Stimulated activated CD4-positive, alpha-beta T cell treated with anti-CD3 and anti-CD28 coated beads, Interleukin-4, amount 100 ng/mL, for 24 hours (primary cell): ENCODE measurements at places on chromosomes 5 and 9.
A peak's percentile ranks its signal among the peaks of the same experiment; 100 is the strongest.

DNA sequence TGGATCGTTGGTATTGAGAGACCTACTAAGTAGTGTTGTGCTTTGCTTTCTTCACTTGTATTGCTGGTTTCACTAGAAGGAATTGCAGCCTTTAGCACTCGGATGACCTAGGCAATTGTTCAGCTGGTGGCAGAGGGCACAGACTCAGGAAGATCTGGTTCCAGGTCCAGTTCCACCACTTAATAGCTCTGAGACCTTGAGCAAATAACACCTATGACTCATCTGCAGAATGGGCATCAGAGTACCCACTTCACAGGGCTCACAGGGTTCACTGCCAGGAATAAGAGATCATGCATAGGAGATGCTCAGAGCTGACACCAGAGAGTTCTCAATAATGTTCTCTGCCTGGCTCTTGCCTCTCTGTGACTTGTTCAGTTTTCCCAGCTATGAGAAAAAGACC is 133.6 kb downstream of the SIL1 start:
- DNase-seq, result no peak

DNA sequence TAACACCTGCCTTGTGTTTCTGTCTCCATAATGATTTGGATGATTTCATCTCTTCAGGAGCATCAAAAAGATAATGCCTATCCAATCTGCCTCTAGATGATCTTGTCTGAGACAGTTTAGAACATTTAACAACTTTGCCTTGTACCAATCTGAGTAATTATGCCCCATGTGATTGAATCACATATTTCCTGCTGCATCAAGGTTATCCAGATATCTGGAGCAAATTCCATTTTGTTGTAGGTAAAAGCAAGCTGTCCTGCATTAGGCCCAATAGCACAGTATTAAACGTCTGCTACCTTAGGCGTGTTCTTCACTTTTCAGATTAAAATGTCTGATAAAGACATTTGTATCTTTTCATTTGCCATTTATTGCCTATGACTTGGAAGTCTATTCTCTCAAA is 54.1 kb upstream of the MARCHF11 start:
- DNase-seq, result no peak

DNA sequence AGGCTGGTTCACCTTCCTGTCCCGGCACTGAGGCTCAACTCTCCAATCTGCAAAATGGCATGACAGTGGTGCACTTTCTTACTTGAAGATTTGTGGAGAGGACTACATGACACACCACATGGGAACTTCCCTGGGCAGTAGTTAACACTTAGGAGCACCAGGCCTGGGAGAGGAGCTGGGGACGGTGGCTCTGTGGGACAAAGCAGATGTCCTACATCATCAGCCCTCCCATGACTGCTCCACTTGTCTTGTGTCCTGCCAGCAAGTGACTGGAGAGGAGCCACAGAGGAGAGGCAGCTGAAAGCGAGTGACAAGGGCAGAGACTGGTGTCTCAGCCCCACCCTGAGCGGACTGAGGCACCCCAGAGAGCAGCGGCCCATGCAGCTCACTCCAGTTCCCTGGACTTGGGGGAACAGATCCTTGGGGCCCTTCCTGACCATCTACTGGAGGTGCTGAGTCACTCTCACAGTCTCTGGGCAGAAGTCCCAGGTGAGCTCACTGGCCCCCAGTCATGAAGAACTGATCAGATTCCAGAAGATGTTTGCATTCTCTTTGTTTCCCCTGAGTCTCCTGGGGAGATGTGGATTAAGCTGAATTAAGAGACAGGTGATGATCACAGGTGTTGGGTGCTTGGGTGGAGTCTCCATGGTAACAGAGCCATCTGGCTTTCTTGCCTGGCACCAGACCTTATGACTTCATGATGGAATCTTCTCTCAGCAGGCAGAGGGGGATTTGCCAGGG is 13.2 kb upstream of the SLC25A48 start:
- no peak for DNase-seq

GRCh38 chr5:6504677-6505415 is 56.2 kb downstream of the UBE2QL1 start:
- no peak for DNase-seq

- DNase-seq, result no peak
Observed at GRCh38 chr5:72485430-72485974, 21.7 kb downstream of the ZNF366 start.

DNA sequence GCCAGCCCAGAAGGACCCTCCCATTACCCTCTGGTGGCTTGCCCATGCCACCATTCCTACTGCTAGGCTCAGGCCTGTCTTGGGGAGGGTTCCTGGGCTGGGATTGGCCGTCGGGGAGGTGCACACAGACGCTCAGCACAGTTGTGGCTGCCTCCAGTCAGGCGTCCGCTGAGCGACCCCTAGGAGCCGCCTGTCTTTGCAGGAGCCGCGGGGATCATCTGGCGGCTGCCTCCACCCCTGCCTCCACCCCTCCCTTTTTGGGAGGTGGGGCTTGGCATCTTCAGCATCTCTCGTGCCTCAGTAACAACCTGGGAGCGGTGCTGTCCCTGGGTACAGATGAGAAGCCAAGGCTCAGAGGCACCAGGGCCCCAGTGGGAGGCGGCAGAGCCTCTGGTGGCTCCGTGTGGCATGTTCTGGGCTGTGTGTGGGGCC is 39.6 kb downstream of the RXRA start:
- no peak for DNase-seq

DNA sequence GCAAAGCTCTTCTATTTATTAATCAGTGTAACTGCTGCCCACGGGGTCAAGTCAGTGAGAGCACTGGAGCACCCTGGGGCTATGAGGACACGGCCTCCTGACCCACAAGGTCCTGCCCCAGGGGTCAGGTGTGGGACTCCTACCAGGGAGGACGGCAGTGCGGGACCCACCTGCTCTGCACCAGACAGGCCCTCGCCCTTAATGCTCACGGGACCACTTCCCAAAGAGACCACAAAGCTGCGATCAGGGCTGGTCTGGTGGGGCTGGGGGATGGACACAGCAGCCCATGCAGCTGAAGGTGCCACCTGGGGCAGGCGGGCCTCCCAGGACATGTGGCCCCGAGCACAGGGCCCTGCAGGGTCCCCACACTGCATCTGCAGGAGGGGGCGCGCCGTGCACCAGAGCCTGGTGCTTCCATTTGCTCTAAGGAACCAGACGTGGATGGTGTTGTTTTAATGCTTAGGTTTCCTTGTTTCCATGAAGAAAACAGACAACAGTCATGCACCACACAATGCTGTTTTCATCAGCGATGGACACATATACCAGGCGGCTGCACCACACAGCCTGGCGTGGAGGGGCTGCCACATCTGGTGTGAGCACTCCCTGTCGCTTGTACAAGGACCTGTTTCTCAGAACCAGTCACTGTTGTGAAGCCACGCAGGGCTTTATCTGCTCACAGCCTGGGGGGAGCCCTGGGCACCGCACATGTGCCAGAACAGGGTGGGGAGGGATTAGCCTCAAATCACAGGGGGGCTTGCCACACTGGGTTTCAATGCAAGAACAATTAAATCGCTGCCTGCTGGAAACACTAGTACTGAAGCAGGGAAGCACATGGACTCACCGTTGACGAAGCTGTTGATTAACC is 22.6 kb downstream of the CLPTM1L start:
- no peak for DNase-seq

GRCh38 chr5:3153226-3153858 is 401.9 kb upstream of the IRX2 start:
- DNase-seq, result no peak

GRCh38 chr5:32159328-32160072 is 14.6 kb downstream of the GOLPH3 start:
- DNase-seq, result no peak

- DNase-seq, result no peak
Observed at GRCh38 chr9:109993250-109993978, 213.4 kb downstream of the PALM2AKAP2 start.

DNA sequence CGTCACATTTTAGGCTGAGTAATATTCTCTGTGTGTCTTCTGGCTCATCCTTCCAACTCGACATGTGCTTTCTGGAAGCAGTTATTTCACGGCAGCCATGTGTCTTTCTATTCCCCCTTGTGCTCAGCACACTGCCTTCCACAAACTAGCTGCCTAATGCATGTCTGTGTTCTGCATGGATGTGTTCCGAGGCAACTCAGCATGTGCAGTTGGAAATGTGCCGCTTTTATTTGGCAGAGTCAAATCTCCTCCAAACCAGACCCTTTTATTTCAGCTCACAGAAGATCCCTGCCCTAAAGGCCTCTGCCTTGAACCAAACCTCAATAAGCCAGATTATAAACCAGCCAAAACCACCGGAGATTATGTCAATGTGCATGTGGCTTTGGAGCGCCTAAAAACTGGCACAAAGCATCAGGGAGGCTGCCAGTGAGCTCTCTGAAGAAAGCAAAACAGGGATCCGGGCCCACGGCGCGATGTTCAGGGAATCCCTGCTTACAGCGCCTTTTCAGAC is 360.2 kb downstream of the DEPDC1B start:
- no peak for DNase-seq

- DNase-seq, result no peak
Observed at GRCh38 chr5:68928617-68929302, 165.1 kb upstream of the SLC30A5 start.

- no peak for DNase-seq
Observed at GRCh38 chr5:166898166-166898565, 1393.3 kb upstream of the WWC1 start.

DNA sequence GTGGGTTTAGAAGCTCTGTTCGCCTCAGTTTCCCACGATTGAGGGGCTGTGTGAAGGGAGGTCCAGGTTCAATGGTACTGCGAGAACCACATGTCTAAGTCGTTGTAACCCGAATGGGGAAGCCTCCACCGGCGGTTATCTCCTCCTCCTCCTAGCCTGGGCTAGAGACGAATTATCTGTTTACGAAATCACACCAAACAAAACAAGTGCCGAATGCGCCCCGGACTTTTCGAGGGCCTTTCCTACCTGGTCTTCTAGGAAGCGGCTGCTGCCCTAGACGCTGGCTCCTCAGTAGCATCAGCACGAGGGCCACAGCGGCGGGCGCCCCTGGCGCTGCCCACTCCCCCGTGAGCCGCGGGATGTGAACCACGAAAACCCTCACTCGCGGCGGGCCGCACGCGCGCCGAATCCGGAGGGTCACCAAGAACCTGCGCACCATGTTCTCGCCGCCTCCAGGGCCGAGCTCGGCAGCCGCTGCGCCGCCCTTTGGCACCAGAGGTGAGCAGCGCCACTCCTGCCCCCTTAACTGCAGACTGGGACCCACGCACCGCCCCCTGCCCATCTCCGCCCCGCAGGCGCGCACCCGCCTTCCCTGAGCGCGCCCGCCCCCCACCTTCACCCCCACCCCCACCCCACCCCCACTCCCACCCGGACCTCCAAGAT is at the start of gene CDKN2A:
TSS of gene CDKN2A (minus strand) at position 500 of the 663 bp plus-strand sequence.
- peak; percentile 43 for DNase-seq

DNA sequence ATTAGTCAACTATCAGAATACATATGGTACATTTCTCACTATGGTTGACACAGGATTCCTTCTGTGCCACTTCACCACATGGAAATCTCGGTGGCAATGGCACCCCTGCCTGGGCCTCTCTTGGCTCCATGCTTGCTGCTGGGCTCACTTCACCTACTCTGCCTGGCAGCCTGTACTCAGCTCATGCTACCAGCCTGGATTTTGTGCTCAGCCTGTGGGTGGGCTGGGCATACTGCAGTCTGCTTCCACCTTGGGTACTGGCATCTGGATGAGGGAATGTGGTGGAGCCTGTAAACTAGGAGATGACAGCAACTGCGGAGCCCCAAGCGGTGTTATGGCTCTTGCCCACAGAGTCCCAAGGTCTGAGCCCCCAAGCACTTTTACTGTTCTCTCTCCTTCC is 604.1 kb downstream of the MTRR start:
- no peak for DNase-seq
